T follicular helper cell (primary cell): ENCODE measurements at places on chromosomes 12 and 14.

- DNase-seq = no peak
Observed at GRCh38 chr14:75720116-75720515, 59.1 kb downstream of the TTLL5 start.

- DNase-seq = no peak
Observed at GRCh38 chr14:79161571-79161970, 991.4 kb downstream of the NRXN3 start.

GRCh38 chr12:52630599-52631200 lies 12.3 kb upstream of the KRT73 start:
- DNase-seq = no peak

- no peak for DNase-seq
Observed at GRCh38 chr14:68787092-68787992, 5.5 kb downstream of the ZFP36L1 start.

DNA sequence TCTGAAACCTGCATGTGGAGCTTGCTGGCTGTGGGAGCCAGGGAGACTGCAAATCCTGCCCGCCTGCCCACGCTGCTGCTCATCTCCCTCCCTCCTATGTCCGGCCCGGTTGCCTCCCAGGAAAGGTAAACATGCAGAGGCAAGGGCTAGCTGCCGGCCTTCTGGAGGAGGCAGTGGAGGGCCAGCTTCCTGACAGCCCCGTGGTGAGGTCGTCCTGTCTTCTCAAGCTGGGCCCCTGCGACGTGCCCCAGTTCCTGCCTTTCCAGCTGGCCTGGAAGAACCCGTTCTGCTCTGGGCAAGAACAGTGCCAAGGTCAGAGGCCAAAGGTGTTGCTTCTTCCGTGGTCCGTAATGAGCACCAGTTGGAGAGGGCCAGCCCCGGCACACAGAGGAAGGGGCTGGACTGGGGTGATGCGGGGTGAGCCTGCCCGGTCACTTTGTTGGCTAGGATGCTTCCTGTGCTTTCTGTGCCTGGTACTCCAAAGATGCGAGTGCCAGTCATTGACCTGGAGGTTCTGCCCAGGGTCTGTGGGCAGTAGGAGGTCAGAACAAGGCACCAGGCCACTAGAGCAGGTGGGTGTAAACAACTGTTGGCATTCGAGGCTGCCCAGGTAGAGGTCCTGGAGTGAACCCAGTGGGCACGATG lies 25.3 kb downstream of the TPCN1 start:
- DNase-seq = no peak

- no peak for DNase-seq
Observed at GRCh38 chr12:2080604-2081003, 27.8 kb downstream of the CACNA1C start.

DNA sequence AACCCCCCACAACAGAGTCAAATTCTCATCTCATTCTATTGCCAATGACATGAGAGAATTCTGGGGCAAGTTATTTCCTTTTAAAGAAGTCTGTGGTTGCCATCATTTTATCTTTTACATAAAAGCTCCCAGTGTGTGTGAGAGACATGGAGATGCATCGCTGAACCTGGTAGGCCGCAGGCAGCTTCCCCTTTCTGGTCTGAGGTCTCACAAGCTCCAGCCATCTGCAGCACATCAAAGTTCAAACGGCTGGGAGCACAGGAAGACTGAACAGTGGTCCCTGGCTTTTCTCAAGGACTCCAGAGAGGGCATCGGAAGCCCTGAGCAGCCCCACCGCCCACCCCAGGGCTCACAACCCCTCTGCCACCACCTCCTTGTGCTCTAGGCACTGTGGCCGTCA lies 141.7 kb downstream of the RIMBP2 start:
- DNase-seq = no peak

GRCh38 chr12:89418228-89418910 lies 66.1 kb upstream of the DUSP6 start:
- no peak for DNase-seq

DNA sequence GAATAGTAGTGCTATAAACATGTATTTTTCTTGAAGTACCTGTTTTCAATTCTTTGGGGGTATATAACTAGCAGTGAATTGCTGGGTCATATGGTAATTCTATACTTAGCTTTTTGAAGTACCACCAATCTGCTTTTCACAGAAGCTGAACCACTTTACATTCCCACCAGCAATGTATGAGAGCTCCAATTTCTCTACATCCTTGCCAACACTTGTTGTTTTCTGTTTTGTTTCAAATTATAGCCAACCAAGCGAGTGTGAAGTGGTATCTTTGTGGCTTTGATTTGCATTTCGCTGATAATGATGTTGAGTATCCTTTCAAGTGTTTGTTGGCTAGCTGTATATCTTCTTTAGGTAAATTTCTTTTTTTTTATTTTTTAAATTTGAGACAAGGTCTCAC lies 95.7 kb downstream of the PAPLN start:
- DNase-seq = no peak

DNA sequence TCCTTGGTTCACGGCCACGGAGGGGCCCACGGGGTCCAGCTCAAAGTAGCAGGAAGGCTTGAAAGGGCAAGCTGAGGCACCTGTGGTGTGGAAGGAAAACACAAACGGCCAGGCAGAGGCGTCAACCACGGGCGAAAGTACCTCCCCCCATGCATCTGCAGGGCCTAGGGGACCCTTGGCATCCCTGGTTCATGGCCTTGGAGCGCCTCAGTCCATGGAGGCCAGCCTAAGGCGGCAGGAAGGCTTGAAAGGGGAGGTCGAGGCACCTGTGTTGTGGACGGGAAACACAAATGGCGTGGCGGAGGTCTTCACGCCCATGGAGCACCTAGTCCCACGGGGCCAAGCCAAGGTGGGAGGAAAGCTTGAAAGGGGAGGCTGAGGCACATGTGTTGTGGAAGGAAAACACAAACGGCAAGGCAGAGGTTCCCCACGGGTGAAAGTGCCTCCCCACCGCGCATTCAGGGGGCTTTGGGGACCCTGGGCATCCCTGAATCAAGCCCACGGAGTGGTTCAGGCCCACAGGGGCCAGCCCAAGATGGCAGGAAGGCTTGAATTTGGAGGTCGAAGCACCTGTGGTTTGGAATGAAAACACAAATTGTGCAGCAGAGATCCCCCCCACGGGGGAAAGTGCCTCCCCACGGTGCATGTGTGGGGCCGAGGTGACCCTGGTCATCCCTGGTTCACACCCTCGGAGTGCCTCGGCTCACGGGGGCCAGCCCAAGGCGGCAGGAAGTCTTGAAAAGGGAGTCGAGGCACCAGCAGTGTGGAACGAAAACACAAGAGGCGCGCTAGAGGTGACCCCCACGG lies 380.8 kb downstream of the ALG10 start:
- DNase-seq = no peak

DNA sequence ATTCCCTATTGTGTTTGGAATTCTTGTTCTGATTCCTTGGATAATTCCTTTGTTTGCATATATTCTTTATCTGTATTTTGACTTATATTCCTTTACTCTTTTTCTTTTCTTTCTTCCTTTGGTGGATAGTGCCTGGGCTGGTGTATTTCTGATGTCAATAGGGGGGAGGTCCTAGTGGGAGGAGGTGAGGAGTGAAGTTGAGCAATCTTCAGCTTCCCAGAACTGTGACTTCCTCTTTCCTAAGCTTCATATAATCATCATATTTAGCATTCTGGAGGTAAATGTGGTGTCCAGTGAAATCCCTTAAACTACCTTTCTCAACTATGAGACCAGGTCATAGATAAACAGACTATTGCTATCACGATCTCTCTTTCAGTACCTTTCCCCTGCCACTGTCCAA lies 29.6 kb upstream of the TBPL2 start:
- no peak for DNase-seq

GRCh38 chr12:41917181-41917580 lies 227.5 kb downstream of the GXYLT1 start:
- no peak for DNase-seq

DNA sequence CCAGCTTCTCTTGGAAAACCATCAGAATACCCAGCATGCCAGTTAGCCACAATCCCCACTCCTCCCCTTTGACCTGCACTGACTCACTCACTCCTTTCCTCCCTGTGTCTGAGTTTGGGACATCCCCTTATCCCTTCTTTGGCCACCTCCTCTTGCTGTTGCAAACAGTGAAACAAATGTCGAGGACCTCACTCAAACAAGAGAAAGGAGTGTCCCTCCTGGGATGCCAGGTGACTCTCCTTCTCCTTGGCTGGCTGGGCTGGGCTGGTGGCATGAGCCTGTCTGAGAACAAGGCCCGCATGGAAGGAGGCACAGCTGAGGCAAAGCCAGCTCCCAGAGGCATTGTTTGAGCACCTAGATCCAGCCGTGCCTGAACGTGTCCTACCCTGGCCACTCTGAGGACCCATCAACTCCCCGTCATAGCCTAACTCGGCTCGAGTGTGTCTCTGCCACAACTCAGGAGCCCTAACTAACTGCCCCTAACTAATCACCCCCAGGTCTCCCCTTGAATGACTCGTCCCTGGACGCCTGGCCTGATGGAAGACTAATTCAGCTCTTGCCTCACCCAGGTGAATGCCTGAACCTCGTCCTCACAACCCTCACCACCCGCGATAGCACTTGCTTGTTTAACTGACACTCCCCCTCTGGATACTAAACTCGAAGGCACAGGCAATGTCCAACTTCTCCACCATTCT lies 43.0 kb downstream of the NCOR2 start:
- DNase-seq = no peak

DNA sequence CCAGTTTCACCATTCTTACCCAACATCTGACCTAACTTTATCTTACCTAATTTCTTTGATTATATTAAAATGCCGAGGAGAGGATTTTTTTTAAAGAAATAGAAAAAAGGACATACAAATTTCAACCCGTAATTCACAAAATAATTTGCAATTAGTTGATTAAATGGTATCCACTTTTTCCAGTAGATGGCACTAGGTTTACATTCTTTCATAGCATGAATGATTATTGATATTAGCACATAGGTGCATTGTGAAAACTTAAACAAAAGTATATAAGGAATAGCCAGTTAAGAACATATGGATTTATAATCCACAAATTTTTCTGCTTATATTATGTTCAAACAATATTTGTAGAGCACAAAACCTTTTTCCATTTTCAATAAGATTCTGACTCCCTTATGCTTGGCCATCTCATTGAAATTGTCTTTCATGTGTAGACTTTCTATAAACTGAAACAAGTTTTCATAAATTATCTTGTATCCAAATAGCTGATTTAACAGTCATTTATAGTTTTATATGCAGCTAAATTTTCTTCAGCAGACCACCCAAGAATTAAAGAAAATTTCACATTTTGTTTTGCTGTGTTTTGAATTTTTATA lies 35.3 kb downstream of the MSRB3 start:
- DNase-seq = no peak

GRCh38 chr12:132194056-132194455 lies 49.8 kb downstream of the NOC4L start:
- no peak for DNase-seq
